Progenitor cell of endocrine pancreas (in vitro differentiated cells): ENCODE measurements at places on chromosomes 6 and 20. TPM values are rescaled to one million over a fixed set of nuclear protein-coding genes. Genes with fewer than 3 reads are reported as not detected.
A peak's percentile ranks its signal among the peaks of the same experiment; 100 is the strongest.

BEND3 gene
- 22.4 and 23.6 TPM in 2 replicates for total RNA-seq

SLC32A1 gene
- total RNA-seq, result not detected in 2 replicates

DNA sequence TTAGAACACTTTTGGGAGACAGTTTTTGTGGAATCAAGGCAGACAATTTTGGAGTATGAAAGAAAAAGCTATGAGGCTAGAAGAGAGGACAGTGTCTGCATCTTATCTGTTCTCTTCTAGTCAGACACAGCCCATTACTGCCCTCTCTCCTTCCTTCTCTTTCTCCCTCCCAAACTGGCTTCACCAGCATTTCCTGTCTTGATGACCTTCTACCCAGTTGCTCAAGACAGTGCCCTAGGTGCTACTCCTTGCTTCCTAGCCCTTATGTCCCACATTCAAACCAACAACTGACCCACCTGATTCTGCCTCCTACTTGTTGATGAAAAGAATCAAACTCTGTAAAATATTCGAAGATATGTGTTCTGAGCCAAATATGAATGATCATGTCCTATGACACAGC, 116.4 kb upstream of the RIPOR2 start:
- no peaks in the 10 kb centered on the region for H3K36me3 ChIP-seq
- no peaks in the 10 kb centered on the region for H3K27me3 ChIP-seq
- no peak overlapping the region for H3K27ac ChIP-seq

- no peak for DNase-seq
- H3K36me3 ChIP-seq, result no peaks in the 10 kb centered on the region
- H3K4me3 ChIP-seq, result no peak overlapping the region
- H3K4me1 ChIP-seq, result peaks cover 17% of the 10 kb centered on the region
These were observed 122.3 kb downstream of the BANF2 start for GRCh38 chr20:17822039-17822438.

- H3K27me3 ChIP-seq, result no peaks in the 10 kb centered on the region
- no peak overlapping the region for H3K27ac ChIP-seq
- no peak for DNase-seq
- no peak overlapping the region for H3K4me3 ChIP-seq
- no peaks in the 10 kb centered on the region for H3K36me3 ChIP-seq
These were observed 719.7 kb upstream of the MARCKS start for GRCh38 chr6:113137426-113137825.

GRCh38 chr20:50546729-50547314, 36.6 kb downstream of the PTPN1 start:
- H3K36me3 ChIP-seq, result peaks cover 2% of the 10 kb centered on the region
- H3K4me1 ChIP-seq, result peaks cover 5% of the 10 kb centered on the region
- no peaks in the 10 kb centered on the region for H3K27me3 ChIP-seq

GRCh38 chr6:17656092-17656491, 50.6 kb downstream of the NUP153 start:
- no peak overlapping the region for H3K27ac ChIP-seq
- no peak for DNase-seq
- no peak overlapping the region for H3K4me3 ChIP-seq
- no peaks in the 10 kb centered on the region for H3K4me1 ChIP-seq
- H3K36me3 ChIP-seq, result peaks cover 29% of the 10 kb centered on the region

DNA sequence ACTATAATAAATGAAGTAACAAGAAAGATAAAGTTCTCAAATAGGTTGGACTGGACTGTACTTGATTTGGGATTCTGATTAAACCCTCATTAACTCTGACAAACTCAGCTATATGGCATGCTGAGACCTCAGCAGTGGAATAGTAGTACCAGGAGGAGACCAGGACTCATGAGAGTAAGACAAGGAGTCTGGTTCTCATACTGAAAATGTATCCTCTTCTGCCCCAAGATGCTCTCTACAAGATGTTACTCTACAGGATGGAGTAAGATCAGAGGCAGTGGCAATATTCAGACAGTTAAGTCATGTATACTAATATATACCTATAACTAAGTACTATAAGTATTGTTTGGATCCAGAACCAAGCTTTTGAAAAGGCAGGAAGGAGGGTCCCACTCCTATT, 31.9 kb upstream of the SYNCRIP start:
- no peaks in the 10 kb centered on the region for H3K27me3 ChIP-seq
- H3K4me3 ChIP-seq, result no peak overlapping the region
- no peak for DNase-seq
- peaks cover 21% of the 10 kb centered on the region for H3K36me3 ChIP-seq
- H3K4me1 ChIP-seq, result peaks cover 17% of the 10 kb centered on the region

DNA sequence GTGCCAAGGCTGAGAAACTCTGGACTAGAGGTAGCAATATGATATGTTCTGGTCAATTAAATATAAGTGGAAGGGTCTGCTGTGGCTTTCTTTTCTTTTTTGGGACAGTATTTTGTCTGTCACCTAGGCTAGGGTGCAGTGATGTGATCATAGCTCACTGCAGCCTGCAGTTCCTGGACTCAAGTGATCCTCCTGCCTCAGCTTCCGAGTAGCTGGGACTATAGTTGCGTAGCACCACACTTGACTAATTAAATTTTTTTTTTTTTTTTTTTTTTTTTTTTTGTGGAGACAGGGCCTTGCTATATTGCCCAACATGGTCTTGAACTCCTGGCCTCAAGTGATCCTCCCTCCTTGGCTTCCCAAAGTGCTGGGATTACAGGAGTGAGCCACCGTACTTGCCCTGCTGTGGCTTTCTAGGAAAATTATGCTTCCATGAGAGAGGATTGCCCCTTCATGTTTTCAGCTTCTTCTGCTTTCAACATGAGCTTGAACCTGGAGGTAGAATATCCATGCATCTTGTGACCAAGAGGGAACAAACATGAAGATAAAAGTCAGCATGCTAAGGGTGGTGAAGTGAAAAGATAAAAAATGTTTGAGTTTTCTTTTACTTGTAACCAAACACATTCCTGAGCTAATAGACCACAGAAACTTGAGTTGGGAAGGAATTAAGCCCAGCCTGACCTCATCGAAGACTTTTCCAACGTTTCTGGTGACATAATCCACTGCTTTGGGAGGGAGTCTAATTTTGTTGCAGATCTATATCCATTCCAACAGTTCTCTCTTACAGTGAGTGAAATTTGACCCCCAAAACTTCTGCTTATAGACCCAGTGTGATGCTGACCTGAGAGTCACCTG, 75.1 kb downstream of the CARMIL1 start:
- peaks cover 39% of the 10 kb centered on the region for H3K4me1 ChIP-seq
- DNase-seq, result no peak
- no peaks in the 10 kb centered on the region for H3K27me3 ChIP-seq

DNA sequence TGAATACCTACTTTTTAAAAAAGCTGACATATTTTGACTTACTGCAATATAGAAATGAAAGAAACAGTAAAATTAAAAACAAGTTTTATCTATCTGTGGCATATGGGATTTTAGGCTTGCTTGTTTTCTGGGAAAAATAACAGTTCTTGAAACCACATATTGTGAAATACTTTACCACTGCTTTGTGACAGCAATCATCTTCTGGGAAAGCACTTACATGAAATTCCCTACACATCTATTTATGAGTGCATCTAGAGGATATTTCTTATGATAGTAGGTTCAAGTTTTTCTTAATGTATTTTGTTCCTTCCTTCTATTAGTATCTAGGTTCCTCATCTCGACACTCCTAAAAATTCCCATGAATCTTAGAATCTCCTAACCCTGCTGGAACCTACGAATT, 75.2 kb downstream of the STXBP5 start:
- H3K4me3 ChIP-seq, result no peak overlapping the region
- no peaks in the 10 kb centered on the region for H3K27me3 ChIP-seq
- DNase-seq, result no peak
- peaks cover 29% of the 10 kb centered on the region for H3K36me3 ChIP-seq
- no peak overlapping the region for H3K27ac ChIP-seq

GRCh38 chr6:36920049-36920448, 34.3 kb downstream of the C6orf89 start:
- peaks cover 6% of the 10 kb centered on the region for H3K36me3 ChIP-seq
- H3K4me3 ChIP-seq, result no peak overlapping the region
- no peak for DNase-seq
- no peaks in the 10 kb centered on the region for H3K27me3 ChIP-seq
- no peak overlapping the region for H3K27ac ChIP-seq

DNA sequence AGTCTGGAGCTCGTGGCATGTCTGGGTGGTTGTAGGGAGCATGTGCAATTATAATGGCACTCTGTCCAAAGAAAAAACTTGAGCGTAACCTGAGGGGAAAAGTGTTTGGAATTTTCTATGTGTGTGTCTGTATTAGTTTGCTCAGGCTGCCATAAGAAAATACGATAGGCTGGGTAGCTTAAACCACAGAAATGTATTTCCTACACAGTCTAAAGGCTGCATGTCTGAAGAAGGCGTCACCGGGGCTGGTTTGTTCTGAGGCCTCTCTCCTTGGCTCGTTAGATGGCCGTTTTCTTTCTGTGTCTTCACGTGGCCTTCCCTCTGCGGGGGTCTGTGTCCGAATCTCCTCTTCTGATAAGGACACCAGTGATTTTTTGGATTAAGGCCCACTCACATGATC, 59.0 kb downstream of the IGF2R start:
- H3K36me3 ChIP-seq, result peaks cover 21% of the 10 kb centered on the region
- peaks cover 3% of the 10 kb centered on the region for H3K4me1 ChIP-seq
- no peak overlapping the region for H3K4me3 ChIP-seq
- H3K27me3 ChIP-seq, result no peaks in the 10 kb centered on the region

DNA sequence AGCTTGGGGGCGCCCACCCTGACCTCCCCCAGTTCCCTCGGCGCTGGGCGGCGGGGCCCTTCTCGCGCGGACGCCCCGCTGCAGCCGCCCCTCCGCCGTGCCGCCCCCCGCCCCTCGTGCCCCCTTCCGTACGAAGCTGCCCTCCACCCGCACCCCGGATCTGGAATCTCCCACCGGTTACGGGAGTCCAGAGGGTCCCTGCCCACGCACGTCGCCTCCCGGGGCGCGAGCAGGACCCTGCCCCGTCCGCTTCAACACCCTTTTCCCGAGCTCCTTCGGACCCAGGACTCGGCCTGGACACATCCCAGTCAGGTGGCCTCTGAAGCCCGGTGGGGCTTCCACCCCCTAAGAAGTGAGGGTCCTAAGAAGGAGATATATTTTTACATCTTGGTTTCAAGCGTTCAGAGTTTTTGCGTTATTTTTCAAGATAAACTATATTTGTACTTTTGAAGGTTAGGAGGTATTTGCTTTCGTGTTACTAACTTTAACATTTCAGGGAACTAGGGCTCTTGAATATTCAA, 506 bp downstream of the ARFGAP1 start:
- DNase-seq, result no peak
- H3K4me3 ChIP-seq, result peak overlapping the region; percentile 86
- H3K36me3 ChIP-seq, result no peaks in the 10 kb centered on the region
- peaks cover 13% of the 10 kb centered on the region for H3K4me1 ChIP-seq

DNA sequence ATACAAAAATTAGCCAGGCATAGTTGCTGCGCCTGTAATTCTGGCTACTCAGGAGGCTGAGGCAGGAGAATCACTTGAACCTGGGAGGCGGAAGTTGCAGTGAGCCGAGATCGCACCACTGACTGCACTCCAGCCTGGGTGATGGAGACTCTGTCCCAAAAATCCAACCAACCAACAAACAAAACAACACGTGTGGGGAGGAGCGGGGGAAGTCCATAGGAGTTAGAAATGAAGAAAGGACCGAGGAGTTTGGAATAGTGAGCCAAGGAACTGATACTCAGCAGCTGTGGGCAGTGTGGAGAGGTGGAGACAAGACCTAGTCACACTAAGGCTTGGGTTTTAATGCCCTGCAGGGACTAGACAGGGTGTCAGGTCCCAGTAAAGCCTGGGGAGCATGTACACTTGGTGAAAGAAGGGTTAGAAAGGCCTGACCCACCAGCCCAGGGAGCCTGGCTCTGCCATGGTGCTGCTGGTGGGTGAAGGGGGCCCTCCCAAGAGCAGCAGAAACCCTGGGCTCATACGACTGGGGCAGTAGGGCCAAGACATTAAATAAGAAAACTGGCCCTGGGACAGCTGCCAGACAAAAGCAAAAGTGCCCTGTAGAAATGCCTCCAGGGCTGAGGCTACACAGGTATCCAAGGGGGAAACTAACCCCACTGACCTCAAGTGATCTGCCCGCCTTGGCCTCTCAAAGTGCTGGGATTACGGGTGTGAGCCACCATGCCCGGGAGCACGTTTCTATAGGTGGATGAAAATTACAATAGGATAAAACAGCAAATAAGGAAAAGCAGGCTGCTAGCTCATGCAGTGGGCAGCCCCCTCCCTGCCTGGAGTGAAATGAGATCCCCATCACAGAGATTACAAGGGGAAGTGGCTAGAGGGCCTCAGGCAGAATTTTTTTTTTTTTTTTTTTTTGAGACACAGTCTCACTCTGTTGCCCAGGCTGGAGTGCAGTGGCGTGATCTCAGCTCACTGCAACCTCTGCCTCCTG, 58.0 kb downstream of the MYH7B start:
- no peak overlapping the region for H3K4me3 ChIP-seq
- no peaks in the 10 kb centered on the region for H3K27me3 ChIP-seq
- H3K4me1 ChIP-seq, result no peaks in the 10 kb centered on the region
- DNase-seq, result no peak
- peaks cover 33% of the 10 kb centered on the region for H3K36me3 ChIP-seq
- H3K27ac ChIP-seq, result peak overlapping the region; percentile 2

DNA sequence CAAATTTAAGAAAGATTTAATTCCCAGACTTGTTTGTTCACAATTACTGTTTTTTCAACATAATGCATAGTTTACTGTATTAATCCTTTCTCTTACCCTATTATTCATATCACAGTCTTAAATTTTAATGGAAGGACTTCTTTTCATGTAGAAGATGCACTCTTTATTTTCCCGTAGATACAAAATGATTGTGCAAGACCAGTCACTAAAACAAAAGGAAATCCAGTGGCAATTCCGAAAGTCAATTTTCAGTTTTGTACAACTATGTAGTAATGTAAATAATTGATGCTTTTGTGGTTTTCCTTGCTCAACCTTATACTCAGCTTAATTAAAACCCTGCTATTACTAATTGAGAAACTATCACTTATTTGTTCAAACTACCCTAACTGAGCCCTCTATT, 361.5 kb upstream of the PTCHD4 start:
- DNase-seq, result no peak
- peaks cover 10% of the 10 kb centered on the region for H3K4me1 ChIP-seq
- no peaks in the 10 kb centered on the region for H3K27me3 ChIP-seq
- no peak overlapping the region for H3K27ac ChIP-seq
- no peaks in the 10 kb centered on the region for H3K36me3 ChIP-seq

DNA sequence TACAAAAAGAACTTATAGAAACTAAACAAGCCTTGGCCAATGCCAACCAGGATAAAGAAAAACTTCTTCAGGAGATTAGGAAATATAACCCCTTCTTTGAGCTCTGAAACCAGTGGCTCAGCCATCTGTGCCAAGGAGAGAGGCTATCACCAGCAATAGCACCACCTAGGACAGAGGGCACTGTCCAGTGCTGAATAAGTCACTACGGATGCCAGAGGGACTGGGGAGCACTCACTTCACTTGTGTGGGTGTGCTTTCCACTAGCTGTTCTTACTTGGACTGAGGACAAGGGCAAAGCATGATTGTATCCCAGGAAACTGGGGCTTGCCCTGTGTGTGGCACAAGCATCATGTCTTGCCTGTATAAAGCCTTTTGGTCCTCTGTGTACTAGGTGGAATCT, 15.5 kb downstream of the TAF11 start:
- H3K4me3 ChIP-seq, result no peak overlapping the region
- H3K4me1 ChIP-seq, result no peaks in the 10 kb centered on the region
